KG1 (cell line): ENCODE measurements at places on chromosomes 13 and 19.
A peak's percentile ranks its signal among the peaks of the same experiment; 100 is the strongest.

DNA sequence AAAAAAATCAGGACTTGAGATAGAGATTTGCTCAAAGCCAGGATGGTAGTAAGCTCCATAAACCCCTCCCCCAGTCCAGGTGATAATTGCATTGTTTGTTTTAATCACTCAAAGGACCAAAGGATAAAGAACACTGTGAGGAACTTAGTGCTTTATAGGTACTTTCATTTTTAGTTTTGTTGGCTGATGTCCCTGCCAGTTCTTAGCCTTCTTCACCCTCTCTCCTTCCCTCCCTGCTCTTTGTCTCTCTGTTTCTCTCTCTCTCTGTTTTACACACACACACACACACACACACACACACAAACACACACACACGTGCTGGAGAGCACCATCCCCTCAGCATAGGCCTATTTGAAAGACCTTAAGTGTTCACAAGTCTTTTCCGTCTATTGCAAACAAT is 5.2 kb downstream of the FRY start:
- no peak for DNase-seq

DNA sequence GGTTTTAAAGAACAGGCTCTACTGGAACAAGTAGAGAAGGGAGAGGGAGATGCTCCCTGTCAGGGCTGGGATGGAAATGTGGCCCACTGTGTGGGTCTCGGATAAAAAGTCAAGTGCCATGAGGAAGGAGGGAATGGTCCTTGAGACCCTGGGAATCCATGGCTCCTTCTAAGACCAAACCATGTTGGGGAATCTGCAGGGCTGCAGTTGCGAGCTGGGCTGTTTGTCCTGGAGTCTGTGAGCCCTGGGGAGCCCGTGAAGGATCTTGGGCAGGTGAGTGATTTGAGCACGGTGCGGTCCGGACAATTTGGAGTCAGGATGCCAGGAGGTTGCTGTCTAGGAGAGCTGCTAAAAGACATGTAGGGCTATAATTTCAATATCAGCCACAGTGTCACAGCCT is 359.4 kb downstream of the FGF9 start:
- no peak for DNase-seq

DNA sequence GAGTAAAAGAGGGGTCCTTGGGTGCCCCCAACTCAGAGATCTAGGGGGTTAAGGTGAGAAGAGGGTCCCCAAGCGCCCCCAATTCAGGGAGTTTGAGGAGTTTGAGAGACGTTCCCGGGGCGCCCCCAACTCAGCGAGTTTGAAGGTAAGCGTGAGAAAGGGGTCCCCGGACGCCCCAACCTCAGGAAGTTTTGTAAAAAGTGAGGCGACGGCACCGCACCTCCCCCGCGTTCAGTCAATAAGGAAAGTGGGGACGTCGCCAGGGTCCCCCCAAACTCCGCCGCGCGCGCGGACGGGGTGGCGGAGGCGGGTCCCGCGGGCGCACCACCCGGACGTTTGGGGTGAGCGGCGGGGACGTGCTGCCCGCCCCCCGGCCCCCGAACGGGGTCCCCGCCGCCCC is 353 bp downstream of the RFX2 start:
- no peak for DNase-seq

DNA sequence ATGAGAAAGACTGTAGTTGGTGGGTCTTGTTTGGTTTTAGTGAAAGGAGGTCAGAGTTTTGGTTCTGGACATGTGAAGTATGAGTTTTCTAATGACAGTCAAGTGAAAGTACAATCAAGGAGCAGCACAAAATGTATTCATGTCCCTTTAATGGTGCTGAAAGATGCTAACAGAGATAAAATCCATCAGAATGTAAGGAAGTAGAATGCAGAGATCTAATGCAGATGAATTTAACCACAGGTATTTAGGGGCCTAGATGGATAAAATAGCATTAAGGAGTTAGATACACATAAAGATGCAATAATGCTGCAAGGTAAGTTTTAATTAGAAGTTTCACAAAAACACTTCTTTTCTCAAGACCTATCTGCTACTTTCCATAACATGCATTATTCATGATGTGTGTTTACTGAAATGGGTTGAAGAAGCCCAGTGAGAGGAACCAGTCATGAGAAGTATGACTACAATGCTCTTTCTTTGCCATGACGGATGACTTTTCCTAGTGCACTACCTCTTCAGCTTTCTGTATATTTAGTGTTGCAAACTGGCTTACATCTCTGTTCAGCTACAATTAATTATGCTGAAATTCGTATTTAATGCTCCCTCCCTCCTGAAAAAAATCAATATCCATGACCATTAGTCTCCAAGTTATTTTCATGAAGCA is 222.9 kb upstream of the HTR2A start:
- DNase-seq = no peak

- peak; percentile 26 for DNase-seq
Measured at GRCh38 chr19:3178377-3178972, at the start of gene S1PR4. Gene S1PR4 (plus strand): TSS chr19:3178769. CDS start chr19:3178793, 24 bp downstream.

- DNase-seq = no peak
Measured at GRCh38 chr19:39401070-39401548, 5.5 kb upstream of the ZFP36 start.

GRCh38 chr13:95184317-95184716 is 116.9 kb downstream of the ABCC4 start:
- DNase-seq = no peak

DNA sequence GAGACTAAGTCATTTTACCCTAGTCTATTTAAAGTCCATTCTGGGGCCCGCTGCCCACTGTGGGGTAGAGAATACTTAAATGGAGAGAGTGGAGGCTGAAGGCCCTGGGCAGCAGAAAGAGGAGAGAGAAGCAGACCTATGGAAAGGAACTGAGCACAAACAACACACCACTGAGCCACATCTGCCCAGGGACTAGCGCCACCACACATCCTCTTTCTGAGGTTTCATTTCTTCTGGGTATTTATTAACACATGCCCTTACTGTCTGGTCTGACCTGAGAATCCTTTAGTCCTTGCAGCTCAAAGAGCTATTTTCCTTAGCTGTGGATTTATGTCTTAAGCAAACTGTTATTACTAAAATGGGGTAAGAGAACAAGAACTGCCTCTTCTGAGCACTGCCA is 154.0 kb downstream of the NALCN start:
- DNase-seq = no peak

GRCh38 chr19:47778954-47779351 is 450 bp downstream of the SELENOW start:
- no peak for DNase-seq

DNA sequence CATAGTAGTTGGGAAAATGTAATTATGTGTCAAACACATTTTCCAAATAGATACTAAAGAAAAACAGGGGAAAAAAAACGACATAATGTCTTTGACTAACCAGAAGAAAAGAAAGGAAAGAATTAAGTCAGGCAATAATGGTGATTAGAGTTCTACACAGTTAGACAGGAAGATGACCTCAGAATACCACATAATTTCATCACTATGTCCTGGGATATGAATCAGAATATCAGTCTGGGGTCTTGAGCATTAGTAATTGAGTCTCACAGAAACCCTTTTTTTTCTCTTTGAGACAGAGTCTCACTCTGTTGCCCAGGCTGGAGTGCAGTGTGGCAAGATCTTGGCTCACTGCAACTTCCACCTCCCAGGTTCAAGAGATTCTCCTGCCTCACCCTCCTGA is 503.4 kb downstream of the SLITRK1 start:
- DNase-seq = no peak

DNA sequence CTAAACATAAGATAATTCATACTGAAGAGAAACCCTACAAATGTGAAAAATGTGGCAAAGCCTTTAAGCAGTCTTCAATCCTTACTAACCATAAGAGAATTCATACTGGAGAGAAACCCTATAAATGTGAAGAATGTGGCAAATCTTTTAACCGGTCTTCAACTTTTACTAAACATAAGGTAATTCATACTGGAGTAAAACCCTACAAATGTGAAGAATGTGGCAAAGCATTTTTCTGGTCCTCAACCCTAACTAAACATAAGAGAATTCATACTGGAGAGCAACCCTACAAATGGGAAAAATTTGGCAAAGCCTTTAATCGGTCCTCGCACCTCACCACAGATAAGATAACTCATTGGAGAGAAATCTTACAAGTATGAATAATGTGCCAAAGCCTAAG is 40.6 kb downstream of the ZNF254 start:
- DNase-seq = no peak

DNA sequence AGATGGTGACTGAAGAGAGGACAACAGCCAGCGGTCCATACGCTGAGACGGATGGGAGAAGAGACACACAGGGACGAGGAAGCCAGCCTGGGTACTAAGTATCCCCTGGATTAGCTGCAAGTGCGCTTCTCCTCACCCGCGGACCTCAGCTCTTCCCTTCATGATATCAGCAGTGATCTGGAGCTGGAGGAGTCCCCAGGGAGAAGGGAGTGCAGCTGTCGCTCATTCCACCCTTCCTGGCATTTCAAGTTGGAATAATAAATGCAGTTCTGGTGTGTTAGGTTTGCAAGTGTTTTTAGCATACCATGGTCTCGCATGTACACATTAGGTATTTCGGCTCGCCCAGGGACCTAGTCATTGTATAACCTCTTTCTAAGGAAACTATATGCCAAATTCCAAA is 88.5 kb upstream of the C1QTNF9B start:
- no peak for DNase-seq

GRCh38 chr19:51719251-51719988 is 4.4 kb downstream of the HAS1 start:
- no peak for DNase-seq

- DNase-seq = no peak
Measured at GRCh38 chr13:110397436-110398115, 90.5 kb downstream of the COL4A2 start.
